Naive thymus-derived CD4-positive, alpha-beta T cell (primary cell): ENCODE measurements at places on chromosomes 7 and 10. TPM values are rescaled to one million over a fixed set of nuclear protein-coding genes. Genes with fewer than 3 reads are reported as not detected.

- peaks cover 15% of the 10 kb centered on the region for H3K4me1 ChIP-seq
- H3K4me3 ChIP-seq, result no peak overlapping the region
- no peaks in the 10 kb centered on the region for H3K27me3 ChIP-seq
- DNase-seq, result no peak
Observed at GRCh38 chr7:37354656-37355131, 94.0 kb downstream of the ELMO1 start.

ALOX5 gene
- total RNA-seq, result 17.7 and 18.0 TPM in 2 replicates

GRCh38 chr7:128903621-128904361 lies 6.7 kb downstream of the KCP start:
- no peaks in the 10 kb centered on the region for H3K4me1 ChIP-seq
- H3K36me3 ChIP-seq, result no peaks in the 10 kb centered on the region
- DNase-seq, result no peak

NUTM2A gene
- total RNA-seq, result 1.5 TPM

EGFR gene
- total RNA-seq, result not detected

- H3K27ac ChIP-seq, result no peak overlapping the region
- H3K4me1 ChIP-seq, result no peaks in the 10 kb centered on the region
- DNase-seq, result no peak
- no peaks in the 10 kb centered on the region for H3K27me3 ChIP-seq
- H3K4me3 ChIP-seq, result no peak overlapping the region
Observed at GRCh38 chr10:16626697-16627096, 105.0 kb upstream of the C1QL3 start.

DNA sequence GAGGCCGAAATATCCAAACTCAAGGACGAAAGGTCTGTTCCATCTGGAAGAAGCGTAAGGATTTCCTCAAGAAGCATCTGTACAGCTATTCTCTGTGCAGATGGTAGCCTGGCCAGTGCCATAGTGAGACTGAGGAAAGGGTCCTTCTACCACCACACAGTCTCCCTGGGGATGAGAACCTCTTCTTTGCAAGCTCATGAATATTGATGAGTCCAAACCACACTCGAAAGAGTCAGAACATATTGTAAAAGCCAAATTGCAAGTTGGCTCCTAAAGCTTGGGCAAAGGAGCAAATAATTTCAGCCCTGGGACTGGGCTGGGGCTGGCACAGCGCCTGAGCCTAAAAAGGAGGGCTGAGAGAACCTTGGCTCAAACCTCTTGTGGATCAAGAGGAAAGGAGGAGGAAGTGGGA lies 66.1 kb upstream of the PIP4K2A start:
- no peak overlapping the region for H3K4me3 ChIP-seq
- H3K27me3 ChIP-seq, result no peaks in the 10 kb centered on the region
- no peaks in the 10 kb centered on the region for H3K4me1 ChIP-seq
- H3K27ac ChIP-seq, result no peak overlapping the region

SLC16A12 gene
- not detected in 2 replicates for total RNA-seq
